ENCODE measurements at places on chromosomes 12 and 14.

DNA sequence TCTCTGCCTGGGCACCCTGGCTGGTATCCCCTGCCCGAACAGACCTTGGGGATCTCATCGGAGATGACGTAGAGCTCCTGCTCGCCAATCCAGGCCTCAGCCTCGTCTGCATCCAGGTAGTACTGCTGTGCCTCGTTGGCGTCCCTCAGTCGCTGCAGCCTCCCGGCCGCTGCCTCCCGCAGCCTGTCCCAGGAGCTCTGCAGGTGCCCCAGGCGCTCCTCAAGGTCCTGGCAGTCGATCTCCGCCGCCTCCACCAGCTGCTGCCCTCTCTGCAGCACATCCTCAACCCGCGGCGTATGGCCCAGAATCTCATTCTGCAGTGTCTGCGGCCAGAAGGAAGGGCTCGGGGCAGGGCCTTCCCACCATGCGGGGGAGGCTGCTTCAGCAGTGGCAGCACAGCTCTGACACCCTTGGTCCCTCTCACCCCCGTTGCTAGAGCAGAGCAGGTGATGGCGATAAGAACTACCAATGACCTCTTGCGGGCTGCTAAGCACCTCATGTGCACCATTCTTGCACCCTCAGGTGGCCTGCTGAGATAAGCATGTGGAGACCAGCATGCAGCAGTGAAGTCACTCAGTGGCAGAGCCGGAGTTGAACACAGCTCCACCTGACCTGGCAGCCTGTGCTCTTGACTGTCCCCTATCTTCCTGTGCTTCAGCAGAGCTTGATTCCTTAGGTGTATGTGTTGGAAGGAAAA is 71.0 kb downstream of the PLEKHG3 start:
- no peak for DNase-seq

DNA sequence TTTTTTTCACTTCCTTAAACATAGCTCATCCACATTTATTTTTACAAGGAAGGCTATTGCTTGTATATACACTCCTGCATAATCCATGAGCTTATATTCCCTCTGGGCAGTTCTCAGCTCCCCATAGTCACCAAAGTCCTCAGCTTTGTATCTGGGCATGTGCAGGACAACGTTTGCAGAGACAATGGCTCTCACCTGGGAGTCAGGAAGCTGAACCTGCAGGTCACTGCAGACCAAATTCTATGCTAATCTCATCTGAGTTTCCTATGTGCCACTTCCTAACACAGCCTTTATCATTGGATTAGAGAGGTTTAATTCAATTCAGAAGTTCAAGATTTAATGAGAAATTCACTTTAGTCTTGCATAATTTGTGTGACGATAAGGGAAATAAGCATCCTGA is 131.5 kb downstream of the KCNK10 start:
- no peak for DNase-seq

DNA sequence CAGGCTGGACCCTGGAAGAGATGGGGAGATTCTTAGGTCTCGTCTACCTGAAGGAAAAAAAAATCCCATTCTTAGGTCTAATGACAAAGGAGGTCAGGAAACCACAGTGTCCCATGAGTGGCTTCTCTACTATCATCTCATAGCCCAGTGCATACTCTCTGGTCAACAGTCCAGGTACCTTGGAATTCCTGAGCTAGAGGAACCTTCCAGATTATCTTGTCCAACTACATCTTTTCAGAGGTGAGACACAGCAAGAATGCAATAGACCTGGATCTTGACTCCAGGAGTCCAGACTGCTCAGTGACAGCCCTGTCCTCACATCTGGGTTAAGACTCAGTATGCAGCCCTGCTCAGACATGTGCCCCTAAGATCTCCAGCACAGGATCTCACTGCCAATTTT is 177.5 kb upstream of the NOS1 start:
- DNase-seq: no peak

GRCh38 chr12:50073206-50073605 is 11.9 kb upstream of the SMARCD1 start:
- no peak for DNase-seq

DNA sequence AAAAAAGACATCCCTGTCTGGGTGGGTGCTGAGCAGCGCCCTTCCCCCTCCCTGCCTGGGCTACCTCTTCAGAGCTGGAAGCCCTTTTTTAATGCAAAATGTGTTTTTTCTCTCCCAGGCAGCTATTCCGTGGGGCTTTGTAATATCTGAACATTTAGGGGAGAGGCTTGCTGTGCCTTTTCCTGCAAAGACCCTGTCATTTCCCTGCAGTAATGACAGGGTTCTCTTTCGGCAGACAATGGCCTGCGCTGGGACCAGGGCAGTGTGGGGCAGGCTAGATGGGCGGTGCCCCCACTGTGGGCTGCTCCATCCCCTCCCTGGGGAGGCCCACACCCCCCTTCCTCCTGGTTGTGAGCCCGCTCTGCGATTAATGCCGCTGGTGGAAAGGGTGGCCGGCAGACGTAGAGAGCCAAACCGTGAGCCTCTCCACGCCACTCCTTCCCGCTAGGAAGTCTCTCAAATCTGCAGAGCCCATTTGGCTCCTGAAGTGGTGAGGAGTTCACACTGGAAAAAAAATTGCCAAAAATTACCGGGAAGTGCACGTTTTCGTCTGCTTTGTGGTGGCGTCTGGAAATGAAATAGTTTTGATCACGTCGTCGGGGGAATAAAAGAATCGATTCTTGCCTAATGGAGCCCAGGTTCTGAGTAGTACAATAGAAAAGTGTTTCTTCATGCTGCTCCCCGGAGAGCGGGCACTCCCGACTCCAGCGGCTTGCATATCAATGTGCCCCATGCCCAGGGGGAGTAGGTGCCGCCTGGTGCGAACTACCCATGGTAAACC is 31.5 kb downstream of the KIF26A start:
- DNase-seq: no peak

DNA sequence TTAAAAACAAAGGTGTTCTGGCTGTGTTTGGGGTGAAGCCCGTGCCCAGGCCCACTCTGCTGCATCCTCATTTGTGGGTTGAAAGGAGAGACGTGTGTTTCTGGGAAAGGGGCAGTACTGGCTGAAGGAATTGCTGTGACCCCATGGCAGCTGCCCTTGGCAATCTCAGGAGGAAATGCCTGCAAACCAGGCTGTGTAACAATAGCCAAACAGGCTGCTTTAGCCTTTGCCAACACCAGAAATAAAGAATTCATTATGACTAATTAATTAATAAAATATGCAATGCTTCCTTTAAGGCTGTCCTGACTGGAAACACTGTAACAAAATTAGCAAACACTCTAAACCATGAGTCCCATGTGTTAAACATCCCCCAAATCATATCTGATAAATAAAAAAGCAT is 53.0 kb upstream of the KRR1 start:
- no peak for DNase-seq

DNA sequence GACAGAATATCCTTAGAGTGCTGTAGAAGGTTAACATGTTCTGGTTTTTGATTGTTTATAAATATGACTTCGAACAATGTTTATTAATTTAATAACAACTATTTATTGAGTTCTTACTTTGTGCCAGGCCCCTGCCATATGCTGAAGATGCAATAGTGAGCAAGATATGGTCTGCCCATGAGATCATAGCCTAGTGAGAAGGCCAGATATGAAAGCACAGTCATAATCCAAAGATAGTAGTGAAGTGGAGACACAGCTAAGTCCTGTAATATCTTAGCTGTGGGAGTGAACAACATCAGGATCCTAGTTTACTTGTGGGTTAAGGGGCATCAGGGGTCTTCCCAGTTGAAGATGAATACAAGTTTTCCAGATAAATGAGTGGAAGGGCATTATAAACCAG is 189.4 kb upstream of the FBXO33 start:
- DNase-seq: no peak

- no peak for DNase-seq
Measured at GRCh38 chr14:93027810-93028723, 87.7 kb downstream of the ITPK1 start.

DNA sequence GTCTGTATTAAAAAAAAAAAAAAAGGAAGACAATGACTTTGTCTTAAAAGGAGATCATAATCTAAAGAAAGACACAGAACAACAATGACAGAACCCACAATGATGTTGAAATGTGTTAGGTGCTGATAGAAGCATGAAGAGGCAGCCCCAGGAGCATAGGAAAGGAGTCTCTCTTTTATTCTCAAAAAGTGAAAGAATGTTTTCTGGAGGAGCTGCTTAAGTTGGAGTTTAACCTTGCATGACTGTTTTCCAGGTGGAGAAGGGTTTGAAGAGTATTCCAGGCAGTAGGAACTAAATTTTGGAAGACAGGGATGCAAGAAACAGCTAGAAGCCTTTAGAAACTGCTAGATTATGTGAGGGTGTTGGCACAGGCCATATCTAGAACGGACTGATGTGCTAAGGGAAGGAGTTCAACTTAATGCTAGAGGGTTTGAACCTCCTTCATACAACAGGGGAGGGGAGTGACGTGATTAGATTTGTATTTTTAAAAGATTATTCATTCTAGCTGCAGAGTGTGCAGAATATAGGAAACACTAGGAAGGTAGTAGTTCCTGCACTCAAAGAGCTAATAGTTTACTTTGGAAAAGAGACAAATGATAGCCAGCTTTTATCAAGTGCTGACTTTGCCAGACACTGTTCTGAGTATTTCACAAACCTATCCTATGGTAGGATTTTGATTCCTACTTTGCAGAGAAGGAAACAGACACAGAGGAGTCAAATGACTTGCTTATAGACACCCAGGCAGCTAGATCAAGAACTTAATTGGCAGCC is 4.6 kb upstream of the RPL6 start:
- no peak for DNase-seq

- DNase-seq: no peak
Measured at GRCh38 chr12:41504976-41505375, 316.9 kb downstream of the PDZRN4 start.

DNA sequence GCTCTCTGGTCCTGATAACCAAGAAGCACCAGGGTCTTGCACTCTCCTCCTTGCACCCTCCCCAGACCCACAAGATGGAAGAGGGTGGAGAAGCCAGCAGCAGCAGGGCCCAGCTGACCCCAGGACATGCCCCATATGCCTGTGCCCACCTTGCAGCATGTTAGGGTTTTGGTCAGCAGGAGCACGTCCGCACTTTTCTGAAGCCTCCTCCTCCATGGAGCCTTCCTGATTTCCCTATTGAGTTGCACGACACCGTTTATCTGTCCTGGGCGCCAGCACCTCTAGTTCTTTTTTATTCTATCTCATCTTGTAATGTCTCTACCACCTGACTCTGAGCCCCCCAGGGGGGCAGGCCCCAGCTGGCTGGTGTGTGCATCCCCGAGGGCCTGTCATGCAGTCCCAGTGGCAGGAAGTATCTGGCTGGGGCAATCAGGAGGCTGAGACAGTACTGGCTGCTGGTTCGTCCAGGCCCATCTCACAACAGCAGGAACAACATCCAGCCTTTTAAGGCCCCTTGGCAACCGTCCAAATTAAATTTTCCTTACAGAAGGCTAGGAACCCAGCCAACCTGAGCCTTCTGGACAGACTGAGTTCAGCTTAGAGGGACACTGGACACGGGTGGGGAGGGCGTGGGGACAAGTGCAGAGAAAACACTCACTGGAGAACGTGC is 39.6 kb downstream of the CCDC85C start:
- peak; percentile 56 for DNase-seq

GRCh38 chr12:89366676-89367364 is 14.5 kb upstream of the DUSP6 start:
- DNase-seq: no peak

GRCh38 chr14:57287745-57288144 is 19.0 kb downstream of the AP5M1 start:
- DNase-seq: no peak

DNA sequence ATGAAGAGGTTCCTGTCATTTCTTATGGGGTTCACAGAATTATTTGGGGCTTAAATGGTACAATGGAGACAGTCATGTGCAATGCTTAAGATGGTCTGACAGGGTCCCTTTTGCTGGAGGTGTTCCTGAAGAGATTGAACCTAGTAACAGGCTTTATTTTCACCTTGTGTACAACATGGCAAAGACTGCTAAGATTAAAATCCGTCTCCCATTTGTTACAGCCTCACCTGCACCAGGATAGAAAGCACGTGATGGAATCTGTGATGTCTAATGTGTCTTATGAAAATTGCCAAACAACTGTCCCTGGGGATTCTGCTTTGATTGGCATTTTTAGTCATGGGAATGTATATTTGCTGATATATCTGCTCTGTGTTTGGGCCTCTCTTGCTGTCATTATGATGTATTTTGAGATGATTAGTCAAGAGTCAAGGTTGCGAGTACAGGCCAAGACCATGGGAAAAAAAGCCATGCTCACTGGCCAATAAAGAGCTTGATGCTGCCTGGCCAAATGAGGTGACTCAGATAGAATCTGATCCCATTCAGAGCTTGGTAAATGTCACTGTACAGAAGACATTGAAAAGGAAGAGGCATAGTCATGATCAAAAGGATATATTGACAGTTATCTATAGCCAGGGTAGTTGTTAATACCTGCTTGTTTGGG is 96.1 kb downstream of the FLRT2 start:
- no peak for DNase-seq

GRCh38 chr12:66189889-66190288 is 875 bp downstream of the IRAK3 start:
- DNase-seq: no peak
